ENCODE measurements at places on chromosomes 11 and 22.

GRCh38 chr22:26702906-26703830 is 45.8 kb downstream of the MIAT start:
- no peak for DNase-seq

DNA sequence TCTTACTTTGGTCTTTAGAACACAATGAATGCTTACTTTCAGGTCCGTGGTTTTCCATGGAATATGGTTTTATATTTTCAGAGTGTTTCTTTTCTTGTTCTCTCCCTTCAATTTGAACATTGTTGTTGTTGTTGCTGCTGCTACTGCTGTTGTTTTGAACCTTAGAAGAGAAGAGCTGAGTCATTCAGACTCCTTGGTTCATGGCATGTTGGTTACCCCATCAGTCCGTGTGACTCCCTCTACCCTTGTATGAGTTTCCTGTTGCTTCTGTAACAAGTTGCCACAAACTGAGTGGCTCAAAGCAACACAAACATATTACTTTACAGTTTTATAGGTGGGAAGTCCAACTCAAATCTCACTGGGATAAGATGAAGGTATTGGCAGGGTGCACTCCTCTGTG is 511.0 kb downstream of the INSC start:
- no peak for DNase-seq

- no peak for DNase-seq
These were observed 26.9 kb upstream of the HMGXB4 start for GRCh38 chr22:35230417-35230816.

DNA sequence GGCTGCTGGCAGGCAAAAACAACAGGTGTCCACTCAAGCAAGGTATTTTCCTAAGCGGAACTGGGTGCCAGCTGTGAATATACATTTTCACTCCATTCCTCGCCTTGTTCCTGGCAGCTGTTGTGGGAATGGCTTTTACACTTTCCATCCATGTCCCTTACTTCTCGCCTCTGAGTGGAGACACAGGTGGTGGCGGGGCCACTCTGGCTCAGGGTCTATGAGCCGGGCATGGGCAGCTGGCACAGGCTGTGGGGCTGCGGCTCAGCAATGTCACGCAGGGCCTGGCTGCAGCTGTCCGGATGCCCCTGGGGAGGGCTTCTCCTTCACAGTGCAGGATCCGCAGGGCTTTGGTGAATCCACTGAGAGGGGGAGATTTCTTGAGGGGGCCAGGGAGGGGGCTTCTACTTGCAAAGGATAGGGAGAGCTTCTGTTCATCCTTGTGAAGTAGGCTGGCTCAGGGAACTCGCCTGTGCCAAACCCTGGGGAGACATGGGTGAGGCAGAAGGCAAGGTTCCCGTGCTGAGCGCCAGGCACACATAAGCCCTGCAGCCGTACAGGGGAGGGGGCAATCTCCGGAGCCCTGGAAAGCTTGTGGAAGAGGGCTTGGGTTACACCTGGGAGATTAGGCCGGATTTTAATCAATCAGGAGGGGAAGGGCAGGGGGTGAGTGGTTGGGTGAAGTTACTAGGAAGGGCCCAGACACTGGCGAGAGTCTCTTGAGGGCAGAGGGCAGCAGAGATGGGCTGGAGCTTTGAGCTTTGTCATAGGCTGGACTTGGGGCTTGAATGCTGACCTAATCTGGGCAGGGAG is 45.7 kb downstream of the KCNQ1OT1 start:
- no peak for DNase-seq

GRCh38 chr22:43555561-43556515 is 144.0 kb downstream of the MPPED1 start:
- DNase-seq, result no peak

- no peak for DNase-seq
These were observed 73.6 kb upstream of the EIF3M start for GRCh38 chr11:32510039-32510438.

DNA sequence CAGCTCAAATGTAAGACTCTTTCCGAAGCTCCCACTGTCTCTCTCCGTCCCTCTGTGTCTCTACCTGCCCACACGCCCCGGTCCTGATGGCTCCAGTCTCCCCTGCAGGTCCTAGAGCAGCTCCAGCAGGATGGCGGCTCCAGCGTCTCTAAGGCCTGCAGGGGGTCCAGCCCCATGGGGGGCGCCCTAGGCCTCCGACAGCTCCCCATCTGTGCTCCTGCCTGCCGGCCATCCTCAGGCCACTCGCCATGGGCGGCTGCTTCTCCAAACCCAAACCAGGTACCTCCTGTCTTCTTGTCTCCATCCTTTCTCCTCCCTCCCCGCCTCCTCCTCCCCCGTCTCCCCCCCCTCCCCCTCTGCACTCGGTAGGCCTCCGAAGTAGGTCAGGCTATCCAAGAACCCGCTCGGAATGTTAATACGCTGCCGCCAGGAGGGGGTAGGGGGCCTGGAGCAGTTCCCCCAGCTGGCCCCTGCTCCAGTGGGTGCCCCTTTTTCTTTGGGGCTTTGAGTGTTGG is 699 bp downstream of the AIFM3 start:
- no peak for DNase-seq

DNA sequence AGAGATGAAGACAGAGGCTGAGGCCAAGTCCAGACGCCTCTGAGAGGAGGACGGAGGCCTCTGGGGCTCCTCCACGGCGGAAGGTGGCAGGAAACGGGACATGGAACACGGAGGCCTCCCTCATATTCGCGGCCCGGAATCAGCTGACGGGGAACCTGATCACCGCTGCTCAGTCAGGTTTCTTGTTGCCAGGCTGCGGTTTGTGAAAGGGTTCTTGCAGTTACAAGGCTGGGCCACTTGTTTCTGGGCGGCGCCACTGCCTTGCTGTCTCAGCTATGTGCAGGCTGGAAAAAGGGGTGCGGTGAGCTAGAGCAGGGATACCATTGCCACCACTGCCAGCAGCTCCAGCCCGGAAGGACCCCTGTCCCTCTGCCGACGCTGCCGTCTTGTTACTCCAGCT is 10.0 kb upstream of the MMP1 start:
- no peak for DNase-seq

GRCh38 chr11:69391192-69392103 is 90.0 kb upstream of the LINC01488 start:
- DNase-seq, result no peak

- no peak for DNase-seq
These were observed 187.8 kb downstream of the SNX19 start for GRCh38 chr11:130728185-130729180.

GRCh38 chr22:37454857-37455686 is 27.8 kb upstream of the ELFN2 start:
- DNase-seq, result peak; percentile 58

DNA sequence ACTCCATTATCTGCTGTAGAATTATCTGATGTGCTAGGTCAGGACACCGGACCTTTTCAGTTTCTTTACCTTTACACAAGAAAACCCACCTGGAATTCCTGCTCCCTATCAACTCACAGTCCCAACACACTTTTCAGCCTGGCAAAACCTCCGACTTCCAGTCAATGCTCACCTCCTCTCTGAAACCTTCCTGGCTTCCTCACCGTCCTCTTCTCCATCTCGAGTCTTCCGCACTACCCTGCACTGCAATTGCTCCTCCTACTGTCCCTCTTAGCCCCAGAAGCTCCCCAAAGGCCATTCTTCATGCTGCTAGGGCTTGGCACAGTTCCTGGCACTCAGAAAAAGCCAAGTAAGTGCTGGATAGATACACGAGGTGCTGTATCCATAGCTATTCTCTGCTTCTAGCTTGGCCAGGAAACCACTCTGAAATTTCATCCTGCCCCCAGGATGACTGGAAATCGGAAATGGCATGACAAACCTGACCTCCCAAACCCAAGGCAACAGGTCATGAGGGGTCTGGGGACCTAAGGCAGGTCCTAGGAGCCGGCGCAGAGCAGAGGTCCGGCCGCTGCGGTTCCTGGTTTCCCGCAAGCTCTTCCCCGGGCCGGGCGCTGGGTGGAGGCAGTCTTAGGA is 702 bp downstream of the SYN3 start:
- DNase-seq, result no peak

- DNase-seq, result no peak
These were observed 1.5 kb downstream of the MPST start for GRCh38 chr22:37021041-37021440.

DNA sequence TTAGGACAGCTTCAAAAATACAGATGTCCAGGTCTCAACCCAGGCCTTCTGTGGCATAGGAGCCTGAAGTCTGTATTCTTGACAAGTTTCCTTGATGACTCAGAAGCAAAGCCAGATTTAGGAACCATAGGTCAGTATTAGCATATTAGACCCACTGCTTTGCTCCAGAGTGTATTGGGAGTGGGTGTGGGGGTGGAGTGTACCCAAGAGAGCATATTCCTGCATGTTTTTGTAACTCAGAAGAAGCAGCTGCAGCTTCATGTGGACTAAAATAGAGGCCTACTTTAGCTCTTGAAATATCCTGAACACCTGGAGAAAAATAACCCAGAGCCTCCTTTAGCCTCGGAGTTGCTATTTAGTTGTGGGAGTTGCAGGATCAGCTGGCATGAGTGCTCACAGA is 106.7 kb downstream of the CCDC81 start:
- no peak for DNase-seq

DNA sequence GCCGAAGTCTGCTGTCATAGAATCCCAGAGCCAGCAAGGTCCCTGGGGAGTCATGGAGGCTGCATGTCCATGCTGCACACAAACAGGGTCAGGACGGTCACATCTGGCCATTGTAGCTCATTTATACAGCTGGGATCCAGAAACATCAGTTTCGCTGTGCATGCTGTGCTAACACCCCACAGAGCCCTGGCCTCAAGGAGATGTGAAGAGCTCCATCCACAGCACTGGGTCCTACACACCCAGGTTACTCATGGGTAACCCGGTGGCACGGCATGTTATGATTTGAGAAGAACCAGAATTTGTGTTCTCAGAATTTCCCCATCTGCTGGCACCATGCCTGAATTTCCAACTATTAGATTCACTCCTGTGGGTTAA is 146.3 kb upstream of the ARHGAP20 start:
- DNase-seq, result no peak

DNA sequence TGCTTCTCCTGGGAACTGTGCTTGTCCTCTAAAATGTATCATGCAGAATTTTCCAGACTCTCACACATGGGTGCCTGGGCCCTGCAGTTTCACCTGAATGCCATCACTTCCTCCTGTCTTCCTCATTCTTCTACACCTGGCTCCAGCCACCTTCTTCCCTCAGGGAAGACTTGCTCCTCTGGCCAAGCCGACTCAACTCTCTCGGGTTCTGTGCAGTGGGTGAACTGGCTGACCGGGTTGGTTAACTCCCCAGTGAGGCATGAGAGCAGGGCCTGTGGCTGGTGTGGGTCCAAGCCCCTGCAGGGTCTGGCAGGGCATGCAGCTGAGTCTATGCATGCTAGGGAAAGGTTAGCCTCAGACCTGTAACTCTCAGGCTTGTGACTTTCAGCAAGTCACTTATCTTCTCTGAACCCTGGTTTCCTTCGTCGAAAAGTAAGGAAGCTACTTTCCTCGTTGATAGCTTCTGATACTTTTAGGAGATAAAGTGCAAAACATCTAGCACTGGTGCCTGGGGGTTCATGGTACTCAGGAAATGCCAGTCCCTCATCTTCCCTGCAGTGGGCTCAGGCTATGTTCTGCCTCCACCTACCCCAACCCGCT is 11.9 kb downstream of the CD82 start:
- DNase-seq, result no peak

- no peak for DNase-seq
These were observed 92.9 kb downstream of the SLC17A6 start for GRCh38 chr11:22431106-22431505.

- DNase-seq, result no peak
These were observed 28.5 kb downstream of the MAML2 start for GRCh38 chr11:96314326-96315020.

GRCh38 chr22:28015676-28016601 is 96.9 kb upstream of the PITPNB start:
- no peak for DNase-seq

DNA sequence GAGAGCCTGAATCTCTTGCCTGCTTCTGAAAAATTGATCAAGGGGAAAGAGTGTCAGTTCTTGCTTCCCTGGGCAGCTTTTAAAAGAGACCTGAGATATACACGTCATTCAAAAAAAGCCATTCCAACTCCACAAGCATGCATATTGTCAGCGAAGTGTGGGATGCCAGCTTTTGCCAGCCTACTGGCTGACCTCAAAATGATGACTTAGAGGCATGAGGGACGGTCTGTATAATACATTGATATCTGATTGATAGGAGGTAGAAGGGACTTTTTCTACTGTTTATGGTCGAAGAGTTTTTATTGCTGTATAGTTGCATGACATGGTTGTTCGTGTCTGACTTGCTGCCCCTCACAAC is 126.3 kb downstream of the MICAL2 start:
- no peak for DNase-seq

DNA sequence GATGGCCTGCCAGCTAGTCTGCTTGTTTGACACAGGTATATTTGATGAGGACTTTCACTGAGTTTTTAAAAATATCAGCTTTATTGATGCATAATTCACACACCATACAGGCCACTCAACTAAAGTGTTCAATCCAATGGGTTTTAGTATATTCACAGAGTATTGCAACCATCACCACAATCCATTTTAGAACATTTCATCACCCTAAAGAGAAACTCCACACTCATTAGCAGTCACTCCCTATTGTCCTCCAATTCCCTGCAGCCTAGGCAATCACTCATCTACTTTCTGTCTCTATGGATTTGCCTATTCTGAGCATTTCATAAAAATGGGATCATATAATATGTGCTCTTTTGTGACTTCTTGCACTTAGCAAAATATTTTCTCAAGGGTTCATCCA is 397.9 kb upstream of the NARS2 start:
- no peak for DNase-seq

DNA sequence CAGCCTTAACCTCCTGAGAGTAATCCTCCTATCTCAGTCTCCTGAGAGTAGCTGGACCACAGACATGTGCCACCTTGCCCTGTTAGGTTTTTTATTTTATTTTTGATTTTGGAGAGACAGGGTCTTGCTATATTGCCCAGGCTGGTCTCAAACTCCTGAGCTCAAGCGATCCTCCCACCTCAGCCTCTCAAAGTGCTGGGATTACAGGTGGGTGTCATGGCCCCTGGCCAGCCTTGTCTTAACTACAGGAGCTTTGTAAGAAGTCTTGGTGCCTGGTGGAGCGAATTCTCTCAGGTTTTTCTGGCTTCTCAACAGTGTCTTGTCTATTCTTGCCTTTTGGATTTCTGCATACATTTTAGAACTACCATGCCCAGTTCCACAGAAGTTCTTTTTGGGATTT is 546.4 kb downstream of the TBC1D22A start:
- DNase-seq, result no peak

- DNase-seq, result no peak
These were observed 44.0 kb downstream of the RPUSD4 start for GRCh38 chr11:126167488-126167887.

GRCh38 chr11:74139151-74139918 is 31.5 kb downstream of the C2CD3 start:
- no peak for DNase-seq

GRCh38 chr11:78828676-78829075 is 254.0 kb upstream of the NARS2 start:
- no peak for DNase-seq

GRCh38 chr11:62438641-62439040 is 19.8 kb downstream of the SCGB1A1 start:
- no peak for DNase-seq

Data from HTR-8/SVneo (cell line).